Neuronal stem cell (in vitro differentiated cells): ENCODE measurements at places on chromosomes 4 and X.

DNA sequence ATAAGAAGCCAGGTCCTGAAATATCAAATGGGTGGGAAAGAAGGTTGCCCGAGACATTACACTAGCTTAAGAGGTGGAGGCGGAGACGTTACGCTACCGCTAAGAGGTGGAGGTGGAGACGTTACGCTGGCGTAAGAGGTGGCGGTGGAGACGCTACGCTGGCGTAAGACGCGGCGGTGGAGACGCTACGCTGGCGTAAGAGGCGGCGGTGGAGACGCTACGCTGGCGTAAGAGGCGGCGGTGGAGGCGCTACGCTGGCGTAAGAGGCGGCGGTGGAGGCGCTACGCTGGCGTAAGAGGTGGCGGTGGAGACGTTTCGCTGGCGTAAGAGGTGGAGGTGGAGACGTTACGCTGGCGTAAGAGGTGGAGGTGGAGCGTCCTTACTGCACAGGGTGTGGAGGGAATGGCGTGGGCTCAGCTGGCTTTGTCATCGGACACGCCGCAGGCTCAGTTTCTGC lies 12.8 kb downstream of the CYP4V2 start:
- no peaks in the 10 kb centered on the region for H3K36me3 ChIP-seq
- H3K4me1 ChIP-seq, result peaks cover 5% of the 10 kb centered on the region
- no peak for DNase-seq
- no peak overlapping the region for H3K27ac ChIP-seq
- H3K27me3 ChIP-seq, result no peaks in the 10 kb centered on the region

- H3K4me1 ChIP-seq, result peaks cover 5% of the 10 kb centered on the region
- DNase-seq, result peak; percentile 52
- peak overlapping the region; percentile 84 for H3K4me3 ChIP-seq
- no peaks in the 10 kb centered on the region for H3K27me3 ChIP-seq
- H3K27ac ChIP-seq, result no peak overlapping the region
- H3K36me3 ChIP-seq, result peaks cover 32% of the 10 kb centered on the region
Observed at GRCh38 chrX:2828959-2829411, 255 bp downstream of the GYG2 start.

GRCh38 chrX:42098900-42099299 lies 175.5 kb upstream of the CASK start:
- no peak for DNase-seq
- no peaks in the 10 kb centered on the region for H3K27me3 ChIP-seq
- H3K36me3 ChIP-seq, result no peaks in the 10 kb centered on the region
- H3K27ac ChIP-seq, result no peak overlapping the region

DNA sequence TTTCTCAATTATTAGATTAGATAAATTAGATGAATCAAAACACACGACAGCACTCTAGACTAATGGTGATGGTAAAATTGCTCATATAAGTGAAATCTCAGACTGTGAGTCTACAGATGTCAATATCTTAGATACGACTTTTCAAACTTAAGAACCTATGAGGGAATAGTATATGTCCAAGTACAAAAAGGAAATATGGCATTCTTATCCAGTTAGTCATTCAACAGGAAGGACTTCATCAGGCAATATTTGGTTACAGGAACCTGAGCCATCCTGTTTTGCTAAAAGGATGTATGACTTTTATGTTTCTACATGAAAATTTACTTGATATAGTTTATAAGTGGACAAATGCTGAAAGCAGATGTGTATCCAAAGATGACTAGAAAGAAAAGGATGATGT lies 107.0 kb downstream of the CT47B1 start:
- no peaks in the 10 kb centered on the region for H3K4me1 ChIP-seq
- H3K27me3 ChIP-seq, result no peaks in the 10 kb centered on the region
- no peak overlapping the region for H3K27ac ChIP-seq
- DNase-seq, result no peak
- no peak overlapping the region for H3K4me3 ChIP-seq
- no peaks in the 10 kb centered on the region for H3K36me3 ChIP-seq

- no peak overlapping the region for H3K4me3 ChIP-seq
- peaks cover 4% of the 10 kb centered on the region for H3K4me1 ChIP-seq
- H3K36me3 ChIP-seq, result no peaks in the 10 kb centered on the region
- no peak overlapping the region for H3K27ac ChIP-seq
Observed at GRCh38 chr4:108512615-108513505, 107.5 kb upstream of the RPL34 start.

- H3K27ac ChIP-seq, result no peak overlapping the region
- no peak for DNase-seq
Observed at GRCh38 chrX:38086451-38087215, 80.3 kb downstream of the SYTL5 start.

- no peak overlapping the region for H3K27ac ChIP-seq
- no peaks in the 10 kb centered on the region for H3K27me3 ChIP-seq
- H3K36me3 ChIP-seq, result no peaks in the 10 kb centered on the region
- no peak overlapping the region for H3K4me3 ChIP-seq
- no peaks in the 10 kb centered on the region for H3K4me1 ChIP-seq
- no peak for DNase-seq
Observed at GRCh38 chr4:48333587-48333986, 7.7 kb upstream of the SLAIN2 start.

DNA sequence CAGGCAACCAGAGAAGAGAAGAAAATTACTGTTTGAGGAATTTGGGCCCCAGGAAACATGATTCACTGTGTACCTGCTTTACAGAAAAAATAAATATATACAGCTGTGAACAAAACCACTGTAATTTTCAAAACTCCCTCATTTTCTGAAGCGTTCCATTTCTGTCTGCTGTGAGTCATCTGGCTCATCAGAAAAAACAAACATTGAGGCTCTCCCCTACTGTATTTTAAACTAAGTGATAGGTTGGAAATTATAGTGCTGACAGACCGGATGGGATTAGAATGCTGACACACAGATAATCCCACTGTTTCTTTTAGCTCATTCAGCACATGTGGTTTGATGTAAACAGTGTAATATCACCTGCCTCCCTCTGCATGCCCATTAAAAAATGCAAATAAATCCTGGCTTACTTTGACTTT lies 847.0 kb downstream of the TRIML1 start:
- no peak for DNase-seq
- no peak overlapping the region for H3K4me3 ChIP-seq
- H3K27me3 ChIP-seq, result no peaks in the 10 kb centered on the region
- H3K4me1 ChIP-seq, result no peaks in the 10 kb centered on the region
- no peak overlapping the region for H3K27ac ChIP-seq
- no peaks in the 10 kb centered on the region for H3K36me3 ChIP-seq

DNA sequence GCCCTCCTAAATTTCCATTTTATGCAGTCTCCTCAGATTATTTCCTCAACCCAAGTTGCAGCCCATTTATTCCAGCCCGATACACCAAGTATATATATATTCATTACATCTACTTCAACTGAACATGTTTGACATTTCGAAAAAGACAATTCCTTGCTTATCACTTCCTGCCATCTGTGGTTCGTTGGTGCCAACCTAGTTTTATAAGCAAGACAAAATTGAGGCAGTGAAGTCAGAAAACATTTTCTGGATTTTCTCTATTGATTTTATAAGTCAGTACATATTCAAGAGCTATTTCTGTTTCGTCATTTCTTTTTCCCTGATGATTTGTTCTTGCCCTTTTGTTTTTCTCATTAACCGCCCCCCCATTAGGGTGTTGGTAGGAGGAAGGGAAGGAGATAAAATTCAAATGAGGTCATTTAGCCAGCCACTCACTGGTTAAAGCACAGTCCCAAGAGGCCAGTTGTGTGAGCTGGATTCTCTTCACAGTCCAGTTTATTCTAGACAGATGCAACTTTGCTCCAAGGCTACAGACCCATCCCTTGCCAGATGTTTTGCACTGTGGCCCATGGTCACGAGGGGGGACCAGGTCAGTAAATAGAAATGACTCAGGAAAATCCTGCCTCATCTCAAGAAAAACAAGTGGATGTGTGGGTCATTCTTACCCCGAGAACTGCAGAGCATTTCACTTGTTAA lies 20.3 kb upstream of the VEGFD start:
- DNase-seq, result no peak
- H3K36me3 ChIP-seq, result peaks cover 5% of the 10 kb centered on the region

DNA sequence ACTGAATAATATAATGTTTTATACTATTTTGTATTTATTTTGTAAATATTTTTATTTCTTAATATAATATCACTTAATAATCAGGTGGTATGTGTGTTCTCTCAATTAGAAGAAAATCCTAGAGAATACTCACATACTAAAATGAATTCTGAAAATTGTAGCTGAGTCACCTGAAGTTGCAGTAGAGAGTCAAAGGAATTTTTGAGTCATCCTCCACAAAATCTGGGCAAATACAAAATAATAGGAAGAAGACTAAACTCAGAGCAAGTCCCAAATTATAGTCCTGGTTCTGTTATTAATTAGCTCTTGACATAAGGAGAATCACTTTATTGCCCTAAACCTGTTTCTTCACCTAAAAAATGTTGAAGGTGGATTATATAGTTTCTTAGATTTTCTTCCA lies 57.8 kb downstream of the SPATA4 start:
- no peaks in the 10 kb centered on the region for H3K36me3 ChIP-seq
- DNase-seq, result no peak
- no peaks in the 10 kb centered on the region for H3K27me3 ChIP-seq
- H3K4me3 ChIP-seq, result no peak overlapping the region
- no peaks in the 10 kb centered on the region for H3K4me1 ChIP-seq

GRCh38 chr4:48913346-48913745 lies 6.8 kb upstream of the OCIAD2 start:
- H3K4me3 ChIP-seq, result no peak overlapping the region
- peaks cover 3% of the 10 kb centered on the region for H3K4me1 ChIP-seq
- no peaks in the 10 kb centered on the region for H3K36me3 ChIP-seq
- no peaks in the 10 kb centered on the region for H3K27me3 ChIP-seq
- no peak overlapping the region for H3K27ac ChIP-seq

DNA sequence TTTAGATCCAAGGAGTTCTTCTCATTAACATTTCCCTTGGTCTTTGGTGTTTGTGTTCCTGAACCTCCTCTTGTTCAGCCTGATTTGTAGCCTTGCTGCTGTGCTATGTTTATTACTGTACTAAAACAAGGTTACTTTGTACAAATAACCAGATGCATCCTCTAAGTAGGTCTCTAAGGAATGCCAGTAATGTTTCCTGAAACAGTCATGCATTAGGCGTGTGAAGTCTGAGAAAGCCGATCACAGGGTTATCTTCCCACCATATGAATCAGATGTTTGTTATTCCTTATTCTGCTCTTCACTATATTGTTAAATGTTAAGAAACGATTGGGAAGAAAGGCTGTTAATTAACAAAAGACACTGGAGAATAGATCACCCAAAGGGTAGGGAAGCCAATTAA lies 66.9 kb downstream of the GALNTL6 start:
- H3K4me3 ChIP-seq, result no peak overlapping the region
- no peak overlapping the region for H3K27ac ChIP-seq
- no peak for DNase-seq
- no peaks in the 10 kb centered on the region for H3K27me3 ChIP-seq
- no peaks in the 10 kb centered on the region for H3K36me3 ChIP-seq

DNA sequence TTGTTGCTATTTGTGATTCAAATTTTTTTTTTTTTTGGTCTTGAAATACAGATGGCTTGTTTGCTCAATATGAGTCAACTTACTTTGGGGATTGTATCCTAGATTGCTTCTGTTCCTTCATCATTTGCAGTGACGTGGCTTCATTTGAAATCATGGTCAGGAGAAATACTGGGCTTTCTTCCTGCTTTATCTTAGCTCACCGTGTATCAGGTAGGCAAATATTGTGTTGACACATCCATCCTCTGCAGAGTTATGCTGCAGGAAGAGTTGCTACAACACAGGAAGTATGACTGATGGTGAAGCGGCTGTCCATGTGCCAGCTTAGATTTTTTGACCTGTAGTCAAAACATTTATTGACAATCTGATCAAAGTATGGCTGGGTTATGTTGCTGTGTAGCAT lies 232.2 kb downstream of the C4orf33 start:
- DNase-seq, result no peak
- no peaks in the 10 kb centered on the region for H3K27me3 ChIP-seq
- no peak overlapping the region for H3K27ac ChIP-seq
- H3K36me3 ChIP-seq, result no peaks in the 10 kb centered on the region
- peaks cover 5% of the 10 kb centered on the region for H3K4me1 ChIP-seq

DNA sequence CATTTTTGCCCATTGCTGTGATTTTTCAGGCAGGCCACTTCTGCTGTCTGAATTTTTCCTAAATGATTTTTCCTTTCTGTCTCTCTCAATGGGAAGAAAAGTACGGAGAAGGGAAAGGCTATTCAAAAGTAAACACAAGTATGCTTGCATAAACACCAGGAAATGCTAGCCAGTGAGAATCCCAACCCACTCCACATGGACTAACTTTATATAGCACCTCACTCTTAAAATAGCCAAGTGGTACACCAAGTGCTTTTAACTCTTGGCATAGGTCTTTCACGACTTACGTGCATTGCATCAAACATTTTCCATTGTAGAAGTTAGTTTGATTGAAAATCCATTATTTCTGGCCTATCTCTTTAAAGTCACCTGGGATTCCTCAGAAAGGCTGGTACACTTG lies 178.9 kb upstream of the SPANXN1 start:
- H3K27me3 ChIP-seq, result no peaks in the 10 kb centered on the region
- no peak overlapping the region for H3K27ac ChIP-seq
- no peaks in the 10 kb centered on the region for H3K4me1 ChIP-seq

DNA sequence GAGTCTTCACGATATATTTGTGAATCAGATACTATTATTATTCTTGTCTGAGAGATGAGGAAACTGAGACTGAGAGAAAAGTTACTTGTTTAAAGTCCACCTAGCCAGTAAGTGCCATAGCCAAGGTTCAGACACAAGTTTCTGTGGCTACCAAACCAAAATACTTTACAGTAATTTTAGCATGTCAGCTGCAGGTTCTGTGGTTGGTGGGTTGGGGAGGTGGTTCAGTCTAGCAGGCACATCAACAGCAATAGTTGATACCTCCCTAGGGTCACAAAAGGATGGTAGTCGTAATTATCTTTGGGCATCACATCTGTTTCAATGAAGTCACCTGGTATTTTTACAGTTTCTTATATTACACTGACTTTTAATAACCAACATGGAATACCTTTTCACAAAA lies 35.6 kb upstream of the EDA2R start:
- H3K36me3 ChIP-seq, result no peaks in the 10 kb centered on the region
- no peaks in the 10 kb centered on the region for H3K27me3 ChIP-seq
- H3K4me1 ChIP-seq, result no peaks in the 10 kb centered on the region

DNA sequence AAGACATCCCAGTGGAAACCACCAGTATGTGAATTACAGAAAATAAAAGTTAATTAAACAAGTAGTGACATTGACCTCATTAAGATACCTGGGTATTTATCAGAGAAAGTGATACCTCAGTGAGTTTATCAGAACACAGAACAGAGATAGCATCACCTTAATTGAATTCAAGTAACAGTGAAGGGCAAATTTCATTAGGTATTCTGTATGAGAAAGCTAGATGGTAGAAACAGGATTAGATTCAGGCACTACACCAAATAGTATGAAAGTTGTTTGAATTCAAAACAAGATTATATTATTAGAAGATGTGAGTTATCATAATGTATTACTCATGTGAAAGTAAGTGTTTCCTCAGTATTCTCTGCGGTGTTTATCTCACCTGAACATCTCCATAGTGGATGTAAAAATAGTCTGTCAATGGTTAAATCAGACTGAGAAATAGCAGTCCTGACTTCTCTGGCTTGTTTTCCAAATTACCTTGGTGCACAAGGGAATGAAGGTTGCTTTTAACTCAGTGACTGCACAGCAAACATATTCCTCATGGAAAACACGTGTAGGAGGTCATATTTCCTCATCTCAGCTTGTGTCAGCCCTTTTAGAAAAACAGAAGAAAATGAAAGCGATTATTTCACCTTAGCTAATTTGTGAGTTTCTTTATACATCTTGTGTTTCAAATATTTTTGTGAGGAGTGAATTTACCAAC lies 79.9 kb upstream of the PCDH18 start:
- no peak overlapping the region for H3K4me3 ChIP-seq
- H3K27ac ChIP-seq, result no peak overlapping the region
- H3K4me1 ChIP-seq, result peaks cover 1% of the 10 kb centered on the region
- H3K27me3 ChIP-seq, result no peaks in the 10 kb centered on the region
- no peak for DNase-seq
- H3K36me3 ChIP-seq, result no peaks in the 10 kb centered on the region

- no peaks in the 10 kb centered on the region for H3K4me1 ChIP-seq
- H3K36me3 ChIP-seq, result no peaks in the 10 kb centered on the region
- no peak overlapping the region for H3K4me3 ChIP-seq
Observed at GRCh38 chr4:25076625-25077398, 46.1 kb upstream of the LGI2 start.
